ENCODE measurements at places on chromosomes 3 and 15.
A peak's percentile ranks its signal among the peaks of the same experiment; 100 is the strongest.

DNA sequence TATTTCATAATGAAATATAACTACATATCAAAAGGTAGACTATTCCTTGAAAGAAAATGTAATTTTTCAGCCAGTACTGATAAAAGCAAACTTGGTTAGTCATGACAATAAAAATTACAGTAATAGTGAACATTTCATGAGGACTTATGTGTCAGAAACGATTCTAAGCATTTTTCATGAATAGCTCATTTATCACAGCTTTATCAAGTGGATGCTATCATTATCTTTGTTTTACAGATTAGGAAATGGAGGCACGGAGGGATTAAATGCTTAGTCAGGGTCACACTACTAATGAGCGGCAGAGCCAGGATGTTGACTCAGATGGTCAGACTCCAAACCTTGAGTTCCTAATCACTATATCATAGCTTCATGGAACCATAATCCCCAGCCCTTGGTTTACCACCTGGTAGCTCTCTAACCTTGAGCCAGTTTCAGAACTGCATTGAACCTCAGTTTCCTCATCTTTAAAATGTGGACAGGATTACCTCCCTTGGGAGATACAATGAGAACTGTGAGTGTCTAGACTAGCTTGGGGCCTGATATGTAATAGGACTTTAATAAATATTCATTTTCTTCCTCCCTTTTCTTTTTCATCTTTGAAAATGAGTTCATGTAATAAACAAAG lies 85.4 kb downstream of the TNIK start:
- no peak for DNase-seq

DNA sequence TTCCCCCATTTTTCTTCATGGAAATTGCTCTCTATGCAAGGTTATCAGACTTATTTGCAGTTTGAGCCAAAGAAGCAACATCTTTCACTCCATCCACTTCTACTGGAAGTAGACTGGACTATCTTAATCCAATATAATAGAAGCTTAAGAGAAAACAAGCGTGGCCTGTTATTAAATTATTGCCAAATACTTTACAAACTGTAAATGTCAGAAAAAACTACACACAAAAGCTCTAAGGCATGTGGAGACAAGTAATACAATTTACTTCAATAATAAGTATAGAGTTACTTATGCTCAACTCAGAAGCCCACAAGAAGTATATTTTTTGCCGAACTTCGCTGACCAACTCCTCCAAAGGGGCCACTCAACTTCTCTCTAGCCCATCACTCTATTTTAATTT lies 120.3 kb downstream of the BDH1 start:
- no peak for DNase-seq

DNA sequence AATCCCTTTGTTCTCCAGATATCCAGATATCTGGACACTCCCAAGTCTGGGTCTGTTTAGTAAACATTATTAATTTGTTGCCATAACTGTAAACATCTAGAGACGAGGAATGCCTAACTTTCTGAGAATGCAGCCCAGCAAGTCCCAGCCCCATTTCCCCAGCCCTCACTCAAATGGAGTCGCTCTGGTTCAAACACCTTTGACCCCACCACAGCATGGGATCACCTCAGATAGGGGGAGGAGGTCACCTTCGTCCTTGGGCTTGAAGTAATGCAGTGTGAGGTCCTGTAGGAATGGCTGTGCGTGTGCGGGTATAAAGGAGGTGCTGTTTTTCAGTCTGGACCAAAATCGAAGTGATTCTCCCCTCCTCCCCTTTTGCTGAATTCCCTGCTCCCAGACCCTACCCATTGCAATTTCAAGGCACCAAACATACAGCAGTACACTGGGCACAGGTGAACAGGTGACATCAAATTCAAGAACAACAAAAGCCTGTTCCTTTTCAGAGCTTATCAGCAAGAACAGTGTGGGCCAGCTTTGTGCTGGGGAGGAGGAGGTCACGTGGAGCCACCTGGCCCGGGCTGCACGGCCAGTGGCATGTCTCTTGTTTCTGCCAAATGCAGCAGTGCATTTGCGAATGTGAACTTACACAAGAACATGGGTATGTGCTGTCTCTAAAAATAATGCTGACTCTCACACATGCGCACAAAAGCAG lies 57.5 kb upstream of the TRPM1 start:
- no peak for DNase-seq

- peak; percentile 11 for DNase-seq
Measured at GRCh38 chr3:127682561-127682960, 9.8 kb downstream of the ABTB1 start.

DNA sequence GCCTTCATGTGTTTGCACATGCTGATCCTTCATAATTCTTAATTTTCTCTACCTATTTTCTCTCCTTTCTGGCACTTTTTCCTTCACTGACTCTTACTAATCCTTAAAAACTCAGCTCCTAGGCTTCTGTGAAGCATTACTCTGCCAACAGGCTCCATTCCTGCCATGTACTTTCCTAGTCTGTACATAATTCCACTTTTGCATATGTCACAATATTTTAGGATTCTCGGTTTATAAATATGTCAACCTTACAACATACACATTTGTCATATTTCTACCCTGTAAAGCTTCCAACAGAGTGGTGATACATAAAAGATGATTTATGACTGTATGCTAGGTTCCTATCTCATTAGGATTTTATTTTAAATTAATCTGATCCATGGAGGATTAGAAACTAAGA lies 38.2 kb upstream of the AGTR1 start:
- no peak for DNase-seq

DNA sequence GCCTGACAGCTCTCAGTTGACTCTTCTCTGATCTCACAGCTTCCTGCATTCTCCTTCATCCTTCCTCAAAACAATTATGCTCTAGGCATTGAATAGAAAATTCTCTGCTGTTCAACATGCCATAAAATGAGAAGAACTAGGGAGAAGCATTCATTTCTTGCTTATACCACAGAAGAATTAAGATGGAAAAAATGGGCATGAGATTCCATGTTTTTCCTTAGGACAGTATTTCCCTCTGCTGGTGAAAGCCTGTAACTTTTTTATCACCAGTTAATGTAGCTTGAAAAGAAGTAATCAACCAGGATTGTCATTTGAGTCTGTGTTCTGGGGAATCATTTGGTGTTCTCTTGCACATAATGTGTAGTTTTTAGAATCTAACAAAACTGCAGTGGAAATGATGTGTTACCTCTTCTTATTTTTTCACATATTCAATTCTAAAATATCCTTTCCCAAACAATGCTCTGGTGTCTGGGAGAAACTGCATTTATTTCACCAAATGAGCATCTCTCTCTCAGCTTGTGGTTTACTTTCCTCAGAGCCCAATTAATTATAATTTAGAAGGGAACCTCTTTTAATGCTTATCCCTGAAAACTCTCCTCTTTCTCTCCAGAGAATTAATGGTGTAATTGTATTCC lies 92.8 kb upstream of the DCBLD2 start:
- DNase-seq, result no peak

- DNase-seq, result no peak
Measured at GRCh38 chr3:64188810-64189560, 36.3 kb downstream of the PRICKLE2 start.

- DNase-seq, result no peak
Measured at GRCh38 chr3:181578743-181579142, 133.0 kb upstream of the SOX2 start.

GRCh38 chr15:36769098-36769497 lies 189.7 kb downstream of the CDIN1 start:
- no peak for DNase-seq

- DNase-seq, result no peak
Measured at GRCh38 chr3:105157766-105158085, 209.0 kb upstream of the ALCAM start.

DNA sequence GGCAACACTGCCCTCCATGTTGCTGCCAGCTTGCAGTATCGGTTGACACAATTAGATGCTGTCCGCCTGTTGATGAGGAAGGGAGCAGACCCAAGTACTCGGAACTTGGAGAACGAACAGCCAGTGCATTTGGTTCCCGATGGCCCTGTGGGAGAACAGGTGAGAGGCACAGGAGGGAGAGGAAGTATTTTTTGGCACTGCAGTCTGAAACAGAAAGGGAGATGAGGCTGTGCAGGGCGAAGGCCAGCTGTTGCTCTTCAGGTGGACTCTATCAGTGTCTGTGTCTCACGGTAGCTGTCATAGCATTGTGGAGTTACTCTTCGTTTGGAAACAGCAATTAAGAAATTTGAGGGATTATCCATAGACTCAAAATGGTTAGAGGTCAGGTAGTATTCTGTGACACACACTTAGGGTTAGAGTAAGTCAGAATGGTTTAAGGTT lies 8.0 kb downstream of the NFKBIZ start:
- DNase-seq, result no peak

- DNase-seq, result no peak
Measured at GRCh38 chr3:118527514-118528044, 507.1 kb downstream of the IGSF11 start.

- DNase-seq, result no peak
Measured at GRCh38 chr15:29802411-29802810, 19.9 kb downstream of the TJP1 start.

DNA sequence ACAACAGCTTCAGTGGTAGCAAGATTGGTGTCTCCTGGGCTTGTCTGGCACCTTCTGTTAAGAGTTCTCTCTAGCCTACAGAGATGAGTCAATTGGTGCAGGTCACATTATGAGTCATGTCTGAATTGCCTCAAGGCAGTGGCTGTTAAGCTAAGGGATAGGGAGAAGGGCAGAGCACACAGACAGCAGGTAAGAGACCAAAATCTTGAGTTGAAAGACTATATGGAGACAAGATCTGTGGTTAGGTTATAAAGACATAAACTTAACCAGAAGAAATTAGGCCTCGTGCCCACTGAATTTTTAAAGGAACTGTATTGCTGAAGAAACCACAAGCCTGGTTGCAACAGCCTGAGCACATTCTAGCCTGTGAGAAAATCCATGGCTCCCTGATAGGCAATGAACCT lies 19.2 kb upstream of the KPNA1 start:
- no peak for DNase-seq

GRCh38 chr3:151265866-151266265 lies 12.5 kb downstream of the P2RY14 start:
- no peak for DNase-seq

- no peak for DNase-seq
Measured at GRCh38 chr15:60003243-60004008, 685 bp upstream of the FOXB1 start.

DNA sequence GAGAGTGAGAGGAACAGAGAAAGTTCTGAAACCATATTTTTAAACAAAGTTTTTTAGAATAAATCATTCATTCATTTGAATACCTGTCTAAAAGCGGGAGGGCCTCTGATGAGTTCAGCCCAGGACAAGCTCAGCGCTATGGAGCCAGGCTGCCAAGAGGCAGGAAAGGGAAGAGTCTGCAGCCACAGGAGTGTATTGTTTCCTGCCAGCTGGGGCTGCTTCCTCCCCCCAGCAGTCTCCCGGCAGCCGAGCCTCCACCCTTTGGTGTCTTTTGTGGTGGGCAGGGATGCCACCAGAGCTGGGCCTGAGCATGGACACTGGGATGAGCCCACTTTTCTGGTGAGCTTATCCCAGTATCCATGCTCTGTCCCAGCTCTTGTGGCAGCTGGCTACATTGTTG lies 199.5 kb upstream of the TPRG1 start:
- DNase-seq, result no peak

DNA sequence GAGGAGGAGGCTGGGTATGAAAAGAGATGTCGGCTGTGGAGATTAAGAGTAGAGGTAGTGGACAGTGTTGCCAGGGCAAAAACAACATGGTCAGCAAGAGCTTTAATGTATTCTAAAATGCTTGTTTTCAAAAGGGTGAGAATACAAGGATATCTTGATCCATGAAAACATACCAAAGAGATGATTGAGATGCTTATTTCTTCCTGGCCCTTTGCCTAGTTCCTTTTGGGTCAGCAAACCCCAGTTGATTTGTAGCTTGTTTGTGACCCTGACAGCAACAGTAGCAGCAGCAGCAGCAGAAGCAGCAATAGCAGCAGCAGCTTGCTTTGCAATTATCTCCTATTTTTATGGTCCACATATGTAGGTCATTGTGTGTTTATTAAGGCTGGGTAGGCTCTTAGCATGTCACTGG lies 337.3 kb downstream of the LPP start:
- no peak for DNase-seq

DNA sequence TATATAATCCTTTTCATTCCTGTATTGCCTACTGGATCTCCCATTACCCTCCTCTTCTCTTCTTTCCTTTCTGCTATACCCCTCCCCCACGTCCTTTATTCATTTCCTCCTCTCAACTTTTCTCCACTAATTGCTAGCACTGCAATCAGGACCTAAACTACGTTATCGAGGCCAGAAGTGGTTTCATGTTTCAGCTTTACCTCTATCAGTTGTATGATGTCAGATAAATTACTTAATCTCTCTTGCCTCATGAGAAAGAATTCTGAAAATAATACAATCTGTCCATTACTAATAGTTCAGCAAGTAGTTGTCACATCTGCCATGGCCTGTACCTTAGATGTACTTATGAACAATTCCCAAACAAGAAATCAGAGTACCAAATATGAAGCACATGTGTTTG lies 10.6 kb downstream of the POPDC2 start:
- DNase-seq, result no peak

DNA sequence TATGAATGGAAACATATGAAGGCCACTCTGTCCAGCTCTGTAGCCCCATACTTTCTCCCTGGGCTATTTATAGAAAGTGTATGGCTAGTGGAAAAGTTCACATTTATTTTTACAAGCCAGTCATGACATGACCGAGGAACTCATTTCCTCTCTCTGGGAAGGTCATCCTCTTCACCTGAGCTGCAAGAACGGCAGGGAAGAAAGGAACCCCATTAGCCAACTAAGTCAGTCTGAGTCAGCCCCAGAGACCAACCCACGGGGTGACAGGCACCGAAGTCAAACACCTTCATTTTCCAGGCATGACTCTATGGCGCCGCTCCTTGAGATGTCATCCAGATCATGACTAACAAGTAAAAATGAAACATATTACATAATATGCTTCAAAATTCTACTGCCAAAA lies 4.8 kb downstream of the PAQR9 start:
- DNase-seq, result no peak

- DNase-seq, result no peak
Measured at GRCh38 chr3:111336511-111336910, 205.5 kb upstream of the CD96 start.

DNA sequence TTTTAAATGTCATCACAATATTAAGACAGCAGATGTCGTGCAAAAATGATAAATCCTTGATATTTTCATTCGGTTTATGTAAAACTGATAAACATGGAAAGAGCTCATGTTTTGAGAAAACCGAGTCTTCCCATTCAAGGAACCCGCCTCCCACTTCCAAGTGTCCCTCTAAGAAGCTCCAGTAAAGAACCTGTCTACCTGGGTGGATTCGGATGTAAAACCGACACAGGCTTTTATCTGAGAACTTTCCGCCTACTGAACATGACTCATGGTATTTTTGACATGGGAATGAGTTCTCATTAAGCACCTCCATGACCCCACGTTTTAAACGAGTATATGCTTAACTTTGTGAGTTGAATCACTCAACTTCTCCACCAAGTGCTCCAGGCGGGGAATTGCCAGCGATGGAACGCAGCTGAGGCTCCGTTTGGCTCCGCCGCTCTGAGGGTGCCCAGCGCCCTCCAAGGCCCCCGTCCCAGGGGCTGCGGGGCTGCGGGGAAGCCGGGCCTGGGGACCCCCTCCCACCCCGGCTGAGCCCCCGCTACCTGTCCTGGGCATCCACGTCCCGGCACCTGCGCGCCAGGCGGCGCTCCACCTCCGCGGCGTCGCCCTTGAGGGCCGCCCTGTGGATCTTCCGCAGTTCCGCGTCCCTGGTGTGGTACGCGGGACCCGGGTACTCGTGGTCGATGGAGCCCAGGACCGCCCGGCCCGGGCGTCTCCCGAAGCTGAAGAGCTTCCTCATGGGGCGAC lies 119.9 kb downstream of the LMLN start:
- no peak for DNase-seq

Data from activated CD4-positive, CD25-positive, alpha-beta regulatory T cell treated with anti-CD3 and anti-CD28 coated beads, Interleukin-2, amount 50 U/mL, for 72 hours (primary cell).